ENCODE measurements at places on chromosomes 16 and 17.

GRCh38 chr17:79990051-79990592 is 45.5 kb downstream of the TBC1D16 start:
- no peak for DNase-seq

DNA sequence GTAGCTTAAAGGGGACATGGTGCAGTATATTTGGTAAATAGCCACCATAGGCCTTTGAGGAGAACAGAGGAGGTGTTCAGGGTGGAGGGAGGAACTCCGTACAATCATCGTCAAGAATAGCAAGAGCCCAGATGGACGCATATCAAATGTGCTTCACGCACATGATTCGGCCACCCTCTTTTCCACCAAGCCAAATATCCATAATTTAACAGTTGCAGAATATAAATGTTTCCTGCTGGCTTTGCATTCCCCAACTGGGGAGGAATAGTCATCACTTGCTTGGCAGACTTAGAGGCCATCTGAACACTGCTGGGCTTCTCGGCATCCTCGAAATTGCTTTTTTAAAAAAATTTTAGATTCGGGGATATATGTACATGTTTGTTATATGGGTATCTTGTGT is 111.9 kb upstream of the ERCC4 start:
- DNase-seq: no peak

DNA sequence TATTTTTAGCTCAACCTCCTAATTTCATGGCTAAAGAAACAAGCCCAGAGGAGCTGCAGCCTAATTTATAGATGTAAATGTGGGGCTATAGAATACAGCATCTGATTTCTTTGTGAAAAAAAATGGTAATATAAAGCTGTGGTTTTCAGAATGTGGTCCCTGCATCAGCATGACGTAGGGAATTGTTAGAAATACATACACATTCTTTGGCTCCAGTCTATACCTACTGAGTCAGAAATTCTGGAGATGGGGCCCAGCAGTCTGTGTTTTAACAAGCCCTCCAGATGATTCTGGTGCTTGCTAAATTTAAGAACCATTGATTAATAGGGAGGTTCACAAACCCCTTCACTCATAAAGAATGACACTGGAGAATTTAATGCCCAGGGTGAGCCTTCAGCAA is 18.1 kb upstream of the MYH8 start:
- DNase-seq: no peak

DNA sequence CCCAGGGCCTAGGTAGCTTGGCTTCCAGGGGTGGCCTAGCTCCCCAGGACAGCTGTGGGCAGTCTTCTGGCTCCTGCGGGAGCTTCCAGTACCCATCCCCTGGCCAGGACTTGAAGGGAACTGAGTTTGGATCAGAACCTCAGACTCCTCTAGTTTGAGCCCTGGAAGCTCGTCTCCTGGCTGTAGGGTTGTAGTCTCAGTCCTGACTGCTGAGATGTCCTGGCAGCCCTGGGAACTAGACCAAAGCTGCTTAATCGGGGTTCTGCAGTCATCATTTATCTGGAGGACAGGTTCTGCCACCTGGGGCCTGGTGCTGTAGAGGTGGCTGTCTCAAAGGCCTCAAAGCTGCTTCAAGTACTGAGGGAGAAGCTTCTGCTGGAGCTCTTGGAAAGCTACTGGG is 163.7 kb downstream of the WSCD1 start:
- DNase-seq: no peak

DNA sequence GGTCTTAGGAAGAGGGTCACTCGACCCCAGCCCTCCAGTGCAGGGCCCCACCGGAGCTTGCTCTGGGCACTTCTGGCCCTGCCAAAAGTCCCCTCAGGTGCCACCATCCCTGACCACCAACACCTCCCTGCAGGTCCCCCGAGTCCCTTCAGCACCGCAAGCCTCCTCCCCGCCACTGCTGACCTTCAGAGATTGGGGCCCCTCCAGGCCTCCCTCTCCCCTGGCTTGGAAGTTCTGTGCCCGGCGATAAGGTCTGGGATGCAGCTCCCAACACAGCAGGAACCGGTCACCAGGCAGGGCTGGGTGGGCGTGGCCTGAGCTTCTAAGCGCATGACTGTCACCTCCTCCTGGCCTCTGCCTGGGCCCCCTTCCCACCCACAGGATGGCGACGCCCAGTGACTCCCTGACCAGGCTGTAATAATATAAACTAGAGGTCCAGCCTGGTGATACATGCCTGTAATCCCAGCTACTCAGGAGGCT is 11.2 kb downstream of the PIEZO1 start:
- no peak for DNase-seq

DNA sequence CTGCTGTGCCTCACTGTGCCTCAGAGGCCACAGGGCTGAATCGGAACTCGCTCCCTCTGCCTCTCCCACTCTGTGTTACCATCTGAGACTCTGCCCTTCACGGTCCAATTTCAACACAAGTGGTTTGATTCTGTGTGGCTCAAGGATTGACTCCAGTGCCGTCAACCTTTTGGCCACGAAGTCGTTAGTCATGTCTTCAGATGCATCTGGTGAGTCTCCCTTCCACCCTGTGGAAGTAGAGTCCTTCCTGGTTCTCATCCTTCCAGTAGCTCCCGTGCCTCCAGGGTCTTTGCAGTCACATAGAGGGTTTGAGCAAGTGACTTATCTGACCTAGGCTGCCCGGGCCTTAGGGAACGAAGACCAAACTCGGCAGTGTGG is 51.2 kb downstream of the PGS1 start:
- no peak for DNase-seq

GRCh38 chr17:49260011-49260816 is 29.6 kb upstream of the PHOSPHO1 start:
- DNase-seq: peak; percentile 72

- DNase-seq: no peak
These were observed 14.0 kb downstream of the CYB5B start for GRCh38 chr16:69438465-69438864.

DNA sequence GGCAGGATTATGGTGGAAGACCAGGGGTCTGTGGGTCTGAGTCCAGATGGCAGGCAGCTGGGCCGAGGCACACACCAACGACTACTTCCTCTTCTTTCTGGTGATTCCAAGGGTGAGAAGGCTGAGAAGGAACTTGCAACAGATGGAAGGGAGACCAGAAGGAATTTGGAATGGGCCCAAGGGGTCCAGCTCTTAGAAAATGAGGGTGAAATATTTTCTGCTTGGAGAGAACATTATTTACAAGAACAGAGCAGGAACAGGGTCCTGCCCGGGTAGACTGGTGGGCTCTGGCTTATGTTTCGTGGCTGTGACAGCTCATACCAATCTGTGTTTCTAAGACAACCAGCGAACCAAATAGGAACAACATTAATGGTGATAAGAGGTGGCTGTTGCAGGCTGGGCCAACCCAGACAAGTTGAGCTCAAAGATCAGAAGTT is 36.6 kb downstream of the CCDC42 start:
- no peak for DNase-seq

DNA sequence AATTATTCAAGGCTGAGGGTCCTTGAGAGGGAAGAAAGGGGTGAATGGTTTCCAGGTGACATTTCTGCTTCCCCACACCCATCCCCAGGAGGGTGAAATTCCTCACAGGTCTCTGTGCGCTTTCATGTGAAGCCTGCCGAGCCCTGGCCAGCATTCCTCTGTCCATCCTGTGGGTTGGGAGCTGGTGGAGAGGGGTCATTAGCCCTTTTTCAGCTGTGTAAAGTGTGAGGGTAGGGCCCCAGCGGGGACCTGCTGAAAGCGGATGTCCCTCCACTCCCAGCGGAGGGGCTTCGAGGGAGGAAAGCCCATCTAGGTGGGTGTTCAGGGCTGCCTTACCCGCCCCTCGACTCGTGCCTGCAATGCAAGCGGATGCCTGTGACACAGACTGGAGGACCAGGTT is 53.3 kb upstream of the DLX4 start:
- DNase-seq: no peak

DNA sequence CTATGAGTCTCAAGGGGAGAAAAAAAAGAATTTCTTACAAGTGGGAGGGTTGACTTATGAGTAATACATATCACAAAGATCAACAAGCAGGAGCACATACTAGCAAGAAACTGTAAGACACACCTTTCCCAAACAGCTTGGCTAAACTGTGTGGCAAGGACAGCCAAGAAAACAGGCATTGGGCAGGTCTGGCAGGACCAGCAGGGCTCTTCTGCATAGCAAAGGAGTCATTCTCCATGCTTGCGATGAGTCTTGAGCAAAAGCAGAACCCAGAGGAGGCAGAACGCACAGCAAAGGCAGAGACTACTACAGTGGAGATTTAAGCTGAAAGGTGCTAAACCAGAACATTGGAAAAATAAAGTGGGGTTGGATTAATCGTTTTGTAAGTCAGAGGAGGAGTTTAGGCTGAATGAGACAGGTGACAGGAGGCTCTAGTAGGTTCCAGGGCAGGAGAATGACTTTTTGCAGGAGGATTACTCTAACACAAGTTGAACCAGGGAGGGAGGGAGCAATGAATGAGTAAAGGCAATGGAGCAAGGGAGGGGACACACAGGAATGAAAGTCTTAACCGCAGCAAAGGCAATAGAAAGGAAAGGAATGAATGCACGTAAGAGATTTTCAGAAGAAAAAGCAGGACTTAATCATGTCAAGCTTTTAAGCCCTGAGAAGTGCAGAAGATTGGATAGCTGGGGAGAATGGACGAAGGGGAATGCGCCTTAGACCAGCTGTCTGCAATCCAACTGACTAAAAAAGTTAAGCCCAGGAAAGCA is 2.7 kb downstream of the N4BP1 start:
- DNase-seq: no peak

DNA sequence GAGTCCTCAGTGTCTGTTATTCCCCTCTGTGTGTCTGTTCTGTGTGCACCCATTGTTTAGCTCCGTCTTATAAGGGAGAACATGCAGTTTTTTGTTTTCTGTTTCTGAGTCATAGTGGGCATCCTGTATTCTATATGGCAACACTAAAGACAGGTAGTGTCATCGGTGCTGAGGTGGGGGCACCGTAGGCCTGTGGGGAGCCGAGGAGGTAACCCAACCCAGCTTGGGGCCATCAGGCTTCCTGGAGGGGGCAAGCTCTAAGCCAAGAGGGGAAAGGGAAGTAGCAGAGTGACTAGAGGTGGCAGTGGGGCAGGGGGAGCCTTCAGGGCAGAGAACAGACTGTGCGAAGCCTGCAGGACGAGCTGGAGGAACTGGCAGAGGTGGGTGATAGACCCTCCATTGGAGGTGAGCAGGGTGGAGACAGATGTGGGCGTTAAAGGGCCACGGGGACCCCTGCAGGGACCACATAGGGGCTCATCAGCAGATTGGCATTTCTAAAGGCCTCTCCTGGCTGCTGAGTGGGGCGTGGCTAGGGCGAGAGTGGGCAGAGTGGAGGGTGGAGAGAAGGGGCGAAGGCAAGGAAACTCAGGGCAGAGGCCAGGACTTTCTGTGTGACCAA is 36.5 kb downstream of the CPNE2 start:
- no peak for DNase-seq

DNA sequence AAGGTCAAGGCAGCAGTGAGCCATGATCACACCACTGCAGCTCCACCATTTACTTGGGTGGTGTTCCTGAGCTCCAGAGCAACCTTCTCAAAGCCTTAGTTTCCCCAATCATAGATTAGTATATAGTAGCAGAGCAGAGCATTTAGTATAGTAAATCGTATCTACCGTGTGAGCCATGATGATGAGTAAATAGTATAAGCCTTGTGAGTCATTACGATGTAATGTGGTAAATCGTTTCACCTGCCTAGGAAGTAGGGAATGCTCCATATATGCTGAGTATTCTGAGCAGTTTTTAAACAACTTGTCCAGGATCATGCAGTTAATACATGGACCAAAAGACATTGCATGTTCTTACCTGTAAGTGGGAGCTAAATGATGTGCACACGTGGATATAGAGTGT is 66.4 kb downstream of the SCNN1B start:
- no peak for DNase-seq

GRCh38 chr17:58092797-58093385 is 9.7 kb downstream of the DYNLL2 start:
- no peak for DNase-seq

DNA sequence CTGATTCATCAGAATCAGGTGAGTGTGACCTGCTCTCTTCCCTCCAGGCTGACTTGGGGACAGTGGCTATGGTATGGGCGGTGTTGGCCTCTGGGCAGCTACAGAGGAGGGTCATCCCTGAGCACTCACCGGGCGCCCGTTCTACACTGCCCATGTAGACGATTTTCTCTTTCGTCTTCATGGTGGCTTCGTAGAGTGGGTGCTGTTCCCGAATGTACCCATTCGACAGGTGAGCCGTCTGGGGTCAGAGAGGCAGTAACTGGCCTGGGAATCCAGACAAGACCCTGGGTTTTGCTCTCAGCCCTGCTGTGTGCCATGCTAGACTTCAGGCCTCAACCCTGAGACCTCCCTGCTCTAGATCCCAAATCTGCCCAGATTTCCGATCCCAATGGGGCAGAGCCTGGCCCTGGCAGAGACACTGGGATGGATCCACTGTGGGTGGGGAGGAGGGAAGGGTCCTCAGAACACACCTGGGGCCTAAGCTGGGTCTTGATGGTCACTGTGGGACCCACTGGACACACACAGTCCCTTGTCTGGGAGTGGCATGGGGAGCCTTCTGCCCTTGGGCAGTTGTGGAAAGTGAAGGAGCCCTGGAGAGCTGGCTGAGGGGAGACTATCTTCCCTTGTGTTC is 13.2 kb downstream of the USP6 start:
- DNase-seq: no peak

GRCh38 chr16:30493941-30494488 is 21.5 kb downstream of the ITGAL start:
- peak; percentile 11 for DNase-seq

- DNase-seq: no peak
These were observed 13.9 kb downstream of the JPT2 start for GRCh38 chr16:1691956-1692355.

DNA sequence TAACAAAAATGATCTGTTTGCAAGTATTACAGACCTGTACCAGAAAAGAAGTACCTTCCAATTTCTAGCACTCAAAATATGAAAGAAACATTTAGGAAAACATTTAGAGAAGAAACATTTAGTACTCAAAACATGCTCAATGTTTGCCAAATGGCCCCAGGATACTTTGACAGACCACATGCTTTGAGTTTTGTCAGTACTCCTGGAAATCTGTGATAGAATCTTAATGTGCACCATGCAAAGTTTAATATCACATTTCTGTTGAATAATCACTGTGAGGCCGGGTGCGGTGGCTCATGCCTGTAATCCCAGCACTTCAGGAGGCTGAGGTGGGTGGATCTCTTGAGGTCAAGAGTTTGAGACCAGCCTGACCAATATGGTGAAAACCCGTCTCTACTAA is 8.5 kb upstream of the ZC3H7A start:
- DNase-seq: no peak

GRCh38 chr17:77769762-77770161 is 188.7 kb upstream of the TNRC6C start:
- no peak for DNase-seq
